Cortex of kidney (tissue), 1 donor: ENCODE measurements at places on chromosomes 6 and 20.

DNA sequence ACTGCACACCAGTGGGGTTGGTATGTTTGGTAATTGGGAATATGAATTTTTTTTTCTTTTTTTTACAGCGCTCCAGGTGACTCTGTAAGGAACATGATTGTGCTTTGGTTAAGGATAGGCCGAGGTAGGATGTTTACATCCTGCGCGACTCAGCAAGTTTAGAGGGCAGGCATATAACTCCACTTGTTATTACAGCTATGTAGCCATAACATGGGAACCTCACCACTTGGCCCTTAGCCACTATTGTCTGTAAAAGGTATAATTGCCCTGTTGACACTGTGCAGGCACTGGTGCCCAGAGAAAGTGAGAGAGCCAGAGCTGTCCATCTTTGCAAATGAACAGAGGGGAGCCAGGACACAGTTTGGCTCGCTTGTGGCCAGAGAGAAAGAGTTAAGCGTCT, 172.9 kb downstream of the MCHR2 start:
- no peak for DNase-seq

DNA sequence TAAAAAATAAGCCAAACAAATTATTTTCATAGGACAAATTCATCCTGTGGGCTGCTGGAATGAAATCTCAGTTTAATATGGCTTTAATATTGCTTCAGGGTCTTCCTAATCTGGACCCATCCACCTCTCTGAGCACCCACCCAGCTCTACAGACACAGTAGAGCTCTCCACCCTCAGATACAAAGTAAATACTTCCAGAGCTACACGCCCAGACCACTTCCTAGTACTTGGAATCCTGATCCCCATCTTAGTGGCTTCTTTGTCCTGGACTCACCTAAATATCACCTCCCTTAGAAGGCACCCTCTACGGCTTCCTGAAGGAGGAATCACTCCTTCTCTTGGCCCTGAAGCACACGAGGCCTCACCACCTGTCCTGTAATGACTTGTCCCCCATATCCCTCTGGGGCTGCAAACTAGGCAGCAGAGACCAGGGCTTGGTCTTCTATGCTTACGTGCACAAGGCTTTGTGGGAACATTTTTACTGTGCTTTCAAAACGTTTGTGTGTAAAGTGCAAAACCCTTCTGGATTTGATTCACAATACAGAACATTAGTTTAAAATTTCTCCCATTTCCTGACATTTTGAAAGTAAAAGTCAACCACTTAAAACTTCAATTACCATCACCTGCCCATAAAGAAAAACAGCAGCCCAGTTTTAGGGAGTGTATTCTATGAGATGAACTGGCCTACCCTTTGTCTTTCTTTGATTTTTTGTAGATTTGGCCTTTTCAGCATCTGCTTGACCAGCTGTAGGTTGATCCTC, 2.4 kb downstream of the CTCFL start:
- no peak for DNase-seq

DNA sequence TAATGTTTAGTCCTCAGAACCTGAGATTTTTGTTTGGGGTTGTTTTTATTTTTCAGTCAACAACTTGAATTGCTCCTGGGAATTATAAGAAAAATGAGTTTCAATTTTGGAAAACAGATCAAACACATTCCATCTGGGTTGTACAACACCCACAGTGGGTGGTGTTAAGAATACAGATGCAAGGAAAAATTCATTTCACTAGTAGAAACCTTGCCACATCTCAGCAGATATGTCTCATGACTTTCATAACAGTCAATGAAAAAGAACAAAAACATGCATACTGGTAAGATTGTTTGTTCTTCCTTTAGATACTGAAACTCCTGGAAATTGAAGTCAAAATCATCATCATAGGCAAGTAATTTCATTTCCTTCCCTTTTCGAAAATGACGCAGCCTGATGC, 78.9 kb downstream of the MOXD1 start:
- no peak for DNase-seq

DNA sequence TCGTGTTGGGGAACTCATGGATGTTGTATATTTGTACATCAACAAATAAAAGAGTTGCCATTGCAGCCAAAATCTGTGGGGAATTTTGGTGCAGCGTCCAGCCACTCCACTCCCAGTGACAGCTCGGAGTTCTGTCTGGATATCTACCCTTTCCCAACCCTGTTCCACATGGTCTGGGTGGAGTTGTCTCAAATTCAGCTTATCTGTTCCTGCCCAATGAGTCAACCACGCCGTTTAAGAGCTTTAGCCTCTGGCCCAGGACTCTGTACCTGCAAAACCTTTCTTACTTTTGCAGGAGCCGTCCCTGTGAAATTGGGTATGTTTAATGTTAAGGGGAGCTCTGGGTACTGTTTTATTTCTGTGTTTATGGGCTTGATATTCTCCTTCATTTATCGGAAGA, 33.9 kb upstream of the OVOL2 start:
- DNase-seq: no peak

DNA sequence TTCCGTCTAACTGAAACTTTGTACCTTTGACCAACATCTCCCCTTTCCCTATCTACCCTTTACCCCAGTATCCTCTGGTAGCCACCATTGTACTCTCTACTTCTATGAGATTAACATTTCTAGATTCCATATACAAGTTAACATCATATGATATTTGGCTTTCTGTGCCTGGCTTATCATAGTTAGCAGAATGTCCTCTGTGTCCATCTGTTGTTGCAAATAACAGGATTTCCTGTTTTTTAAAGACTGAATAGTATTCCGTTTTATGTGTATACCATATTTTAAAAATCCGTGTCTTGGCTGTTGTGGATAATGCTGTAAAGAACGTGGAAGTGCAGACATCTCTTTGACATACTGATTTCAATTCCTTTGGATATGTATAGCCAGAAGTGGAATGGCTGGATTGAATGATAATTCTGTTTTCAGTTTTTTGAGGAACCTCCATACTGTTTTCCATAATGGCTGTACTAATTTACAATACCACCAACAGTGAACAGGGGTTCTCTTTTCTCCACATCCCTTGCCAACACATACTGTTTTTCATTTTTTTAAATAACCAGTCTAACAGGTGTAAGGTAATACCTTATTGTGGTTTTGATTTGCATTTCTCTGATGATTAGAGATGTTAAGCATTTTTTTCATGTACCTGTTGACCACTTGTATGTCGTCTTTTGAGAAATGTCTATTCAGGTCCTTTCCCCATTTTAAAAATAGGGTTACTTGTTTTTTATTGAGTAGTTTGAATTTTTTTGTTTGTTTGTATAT, 53.8 kb downstream of the CDC5L start:
- no peak for DNase-seq

- no peak for DNase-seq
Observed at GRCh38 chr6:2296781-2297180, 51.4 kb upstream of the GMDS start.

GRCh38 chr6:120576061-120576460, 758.2 kb downstream of the TBC1D32 start:
- DNase-seq: no peak

GRCh38 chr6:1535295-1535694, 74.4 kb upstream of the FOXC1 start:
- DNase-seq: no peak

DNA sequence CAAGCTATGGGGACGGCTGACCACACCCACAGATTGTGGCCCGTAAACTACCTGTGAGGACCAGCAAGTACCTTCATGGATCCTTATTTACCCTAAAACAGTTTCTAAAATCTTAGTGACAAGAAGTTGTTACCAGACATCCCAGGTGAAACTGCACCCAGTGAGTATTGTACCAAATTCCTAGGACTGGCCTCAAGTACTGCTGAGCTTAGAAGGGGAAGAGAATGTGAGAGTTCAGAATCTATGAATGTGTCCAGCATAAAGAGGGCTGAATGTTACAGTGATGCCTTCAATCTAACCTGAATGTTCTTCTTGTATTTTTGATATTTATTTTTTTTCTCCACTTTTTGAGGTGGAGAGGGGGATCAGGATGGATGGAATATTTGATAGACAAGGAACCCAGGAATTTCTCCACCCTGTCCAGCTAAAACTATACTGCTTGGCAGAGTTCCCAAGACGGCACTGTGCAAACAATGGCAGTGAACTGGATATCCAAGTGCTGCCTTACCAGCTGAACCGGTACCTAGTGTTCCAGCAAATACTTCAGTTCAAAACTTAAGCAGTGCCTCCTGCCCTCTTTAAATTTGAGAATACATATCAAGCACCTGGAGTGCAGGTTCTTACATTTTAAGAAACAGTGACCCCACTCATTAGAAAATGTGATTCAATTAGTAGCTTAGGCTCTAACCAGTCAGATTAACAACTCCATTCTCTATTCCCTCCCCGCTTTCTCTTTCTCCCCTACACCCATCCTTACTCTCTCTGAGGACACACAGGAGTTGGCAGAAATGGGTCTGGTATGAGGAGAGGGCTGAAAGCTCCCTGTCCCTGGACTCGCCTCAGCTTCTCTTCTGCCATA, 427.3 kb upstream of the FLRT3 start:
- DNase-seq: no peak

- no peak for DNase-seq
Observed at GRCh38 chr6:111307275-111307858, 175.7 kb downstream of the REV3L start.
